ENCODE measurements at places on chromosomes 6 and 20.
A peak's percentile ranks its signal among the peaks of the same experiment; 100 is the strongest.

- peak; percentile 39 for DNase-seq
Observed at GRCh38 chr6:13194852-13195251, 133.5 kb downstream of the TBC1D7 start.

- no peak for DNase-seq
Observed at GRCh38 chr6:8375916-8376315, 59.4 kb downstream of the SLC35B3 start.

DNA sequence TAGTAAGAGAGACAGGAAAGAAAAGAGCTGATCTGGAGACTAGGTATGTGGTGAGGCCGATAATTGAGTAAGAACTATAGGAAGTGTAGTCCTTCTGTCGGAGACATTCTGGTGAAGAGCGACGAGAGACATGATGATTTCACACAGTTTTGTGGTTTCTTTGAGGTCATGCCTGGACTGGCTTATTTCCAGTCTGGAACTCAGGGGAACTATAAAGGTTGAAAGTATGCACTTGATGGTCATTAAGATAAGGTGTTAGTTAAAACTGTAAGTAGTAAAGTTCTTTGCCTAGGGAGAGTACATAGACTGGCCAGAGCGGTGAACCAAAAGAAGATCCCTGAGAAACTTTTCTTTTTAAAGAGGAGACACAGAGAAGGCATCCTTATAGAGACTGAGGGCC lies 68.8 kb downstream of the RFX6 start:
- DNase-seq, result no peak

GRCh38 chr6:136761227-136761922 lies 30.9 kb downstream of the MAP3K5 start:
- no peak for DNase-seq

DNA sequence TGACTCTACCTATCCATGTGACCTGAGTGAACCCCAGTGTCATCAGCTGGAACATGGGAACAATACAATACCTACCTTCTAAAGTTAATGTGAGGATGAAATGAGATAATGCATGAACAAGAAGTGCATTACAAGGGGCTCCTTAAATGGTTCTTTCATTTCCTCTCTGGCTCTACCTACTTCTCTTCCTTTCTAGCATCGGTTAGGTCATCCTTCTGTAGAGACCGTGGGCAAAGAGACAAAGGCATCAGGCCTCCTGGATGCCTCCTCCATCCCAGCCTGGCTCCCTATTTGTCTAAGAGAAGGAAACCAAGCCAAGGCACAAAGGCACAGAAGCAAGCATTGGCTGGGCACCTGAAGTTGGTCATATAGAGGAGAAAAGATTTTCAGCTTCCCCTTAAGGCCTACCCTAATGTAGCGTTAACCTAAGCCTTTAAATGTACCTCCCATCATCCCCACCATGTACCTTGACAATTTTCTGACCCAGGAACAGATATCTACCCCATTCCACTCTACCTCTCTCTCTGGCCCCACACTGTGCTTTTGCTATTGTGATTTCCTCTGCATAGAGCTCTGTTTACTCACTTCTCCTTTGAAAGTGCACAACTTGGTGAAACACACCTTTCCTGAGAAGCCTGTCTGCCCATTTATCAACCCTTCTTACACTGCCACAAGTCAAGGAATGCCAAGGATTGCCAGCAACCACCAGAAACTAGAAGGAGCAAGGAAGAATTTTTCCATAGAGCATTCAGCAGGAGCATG lies 86.6 kb downstream of the GCLC start:
- DNase-seq, result no peak

- DNase-seq, result no peak
Observed at GRCh38 chr6:144351379-144352127, 66.4 kb downstream of the UTRN start.

- no peak for DNase-seq
Observed at GRCh38 chr6:148580442-148580841, 166.4 kb upstream of the UST start.

GRCh38 chr6:105573556-105573955 lies 170.7 kb upstream of the PREP start:
- no peak for DNase-seq

DNA sequence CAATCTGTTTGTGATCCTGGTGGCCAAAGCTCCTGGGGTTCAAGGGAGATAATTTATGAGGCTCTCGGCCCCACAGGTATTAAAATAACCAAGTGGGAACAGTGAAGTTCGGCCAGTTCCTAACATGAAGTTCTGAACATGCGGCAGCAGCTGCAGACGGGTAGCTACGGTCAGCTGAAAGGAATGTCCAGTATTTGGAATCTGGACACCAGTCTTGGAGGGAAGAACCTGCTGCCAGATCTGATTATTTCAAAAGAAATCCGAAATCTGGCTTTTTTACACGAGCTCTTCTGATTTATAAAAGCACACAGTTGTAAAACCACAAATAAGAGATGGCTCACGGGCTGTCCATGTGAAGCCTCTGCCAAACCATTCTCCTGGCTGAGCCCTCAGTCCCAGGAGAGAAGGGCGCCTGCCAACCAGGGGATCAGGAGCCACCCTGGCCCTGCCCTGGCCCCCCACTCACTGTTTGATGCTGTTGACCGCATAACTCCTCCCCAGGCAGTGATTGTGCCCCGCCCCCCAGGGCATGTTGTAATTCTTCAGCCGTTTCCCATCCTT lies 28.2 kb upstream of the KCNB1 start:
- DNase-seq, result peak; percentile 81

DNA sequence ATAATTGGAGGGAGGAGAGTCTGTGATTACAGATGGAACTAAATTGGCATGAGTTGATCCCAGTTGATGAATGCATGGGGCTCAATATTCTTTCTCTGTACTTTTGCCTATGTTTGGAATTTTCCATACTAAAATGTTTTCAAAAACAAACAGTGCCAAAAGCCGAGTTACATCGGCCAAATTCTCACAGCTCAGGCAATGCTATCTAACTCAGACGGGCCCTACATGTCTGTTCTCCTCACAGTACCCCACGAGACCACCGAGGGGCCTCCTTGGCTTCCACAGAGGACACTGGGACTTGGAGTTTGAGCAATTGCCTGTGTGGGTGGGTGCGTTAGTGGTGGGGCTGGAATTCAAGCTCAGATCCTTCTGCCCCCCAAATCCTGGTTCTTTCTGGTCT lies 413.2 kb downstream of the CDH26 start:
- DNase-seq, result no peak

GRCh38 chr6:16803294-16804200 lies 42.3 kb upstream of the ATXN1 start:
- no peak for DNase-seq

DNA sequence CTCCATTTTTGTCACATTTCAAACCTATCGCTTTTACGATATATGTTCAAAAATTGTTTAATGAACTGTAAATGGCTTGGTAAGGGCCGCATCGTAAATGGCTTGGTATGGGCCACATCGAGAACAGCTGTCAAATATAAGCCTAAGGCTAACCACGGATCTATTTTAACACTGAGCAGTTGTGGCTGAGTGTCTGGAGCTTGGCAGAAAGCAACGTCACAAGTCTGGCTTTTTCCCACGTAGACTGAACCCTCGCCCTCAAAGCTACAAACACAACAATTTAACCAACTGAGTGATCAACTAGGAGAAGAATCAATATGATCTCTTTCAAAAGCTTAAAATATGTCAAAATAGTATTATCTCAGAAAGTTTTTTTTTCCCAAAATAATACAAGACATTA lies 71.4 kb upstream of the PRSS16 start:
- DNase-seq, result no peak

- DNase-seq, result no peak
Observed at GRCh38 chr20:17976305-17976704, 7.5 kb downstream of the MGME1 start.

- no peak for DNase-seq
Observed at GRCh38 chr6:87975561-87975960, 72.1 kb upstream of the SPACA1 start.

DNA sequence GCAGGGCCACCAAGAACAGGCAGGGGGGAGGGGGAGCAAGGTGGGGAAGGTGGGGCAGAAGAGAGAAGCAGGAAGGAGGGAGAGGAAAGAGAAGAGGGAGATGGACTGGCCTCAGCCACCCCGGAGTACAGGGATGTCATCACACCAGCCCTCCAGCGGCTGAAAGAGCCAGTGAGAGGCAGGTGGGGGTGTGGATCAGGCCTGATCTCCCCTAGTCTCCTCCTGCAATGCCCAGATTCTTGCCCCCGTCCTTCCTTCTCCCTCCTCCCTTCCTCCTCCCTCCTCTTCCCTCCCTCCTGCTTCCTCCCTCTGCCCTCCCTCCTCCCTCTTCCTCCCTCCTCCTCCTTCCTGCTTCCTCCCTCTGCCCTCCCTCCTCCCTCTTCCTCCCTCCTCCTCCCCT lies 61.5 kb downstream of the YTHDF1 start:
- DNase-seq, result no peak

DNA sequence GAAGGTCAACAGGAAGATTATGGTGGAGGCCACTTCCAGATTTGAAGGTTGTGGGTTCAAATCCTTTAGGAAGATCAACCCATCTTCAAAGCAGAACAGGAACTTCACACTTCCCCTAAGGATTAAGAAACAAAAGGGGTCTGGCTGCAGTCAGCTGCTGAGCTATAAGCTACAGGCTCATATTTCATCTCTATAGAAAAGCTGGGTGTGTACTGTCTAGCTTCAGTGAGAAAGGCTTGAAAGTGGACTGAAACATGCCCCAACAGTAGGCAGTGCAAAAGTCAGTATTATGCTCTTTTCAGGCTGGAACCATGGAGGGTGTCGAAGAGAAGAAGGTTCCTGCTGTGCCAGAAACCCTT lies 60.1 kb upstream of the SPDEF start:
- DNase-seq, result no peak

GRCh38 chr6:136012198-136012887 lies 160.8 kb downstream of the PDE7B start:
- no peak for DNase-seq

GRCh38 chr20:44027343-44028002 lies 112.8 kb downstream of the TOX2 start:
- DNase-seq, result no peak

- no peak for DNase-seq
Observed at GRCh38 chr20:6575912-6576401, 191.5 kb upstream of the BMP2 start.

DNA sequence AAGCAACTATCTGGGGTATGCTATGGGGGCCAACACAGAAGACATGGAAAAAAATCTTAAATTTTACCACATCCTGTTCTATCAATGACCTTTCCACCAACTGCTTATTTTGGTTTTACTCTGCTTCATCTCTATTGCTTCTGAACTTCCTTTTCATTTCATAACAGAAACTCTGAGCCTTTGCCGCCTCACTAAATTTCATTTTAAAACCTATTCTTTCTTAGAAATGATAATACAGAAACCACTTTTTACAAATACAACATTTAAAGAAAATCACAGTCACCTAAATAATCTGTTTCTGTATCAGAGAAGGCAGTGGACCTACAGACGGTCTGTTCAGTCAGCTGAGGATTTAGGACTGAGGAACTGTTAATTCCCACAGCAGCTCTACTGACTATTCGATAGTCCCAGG lies 117.5 kb downstream of the KCNQ5 start:
- DNase-seq, result no peak

DNA sequence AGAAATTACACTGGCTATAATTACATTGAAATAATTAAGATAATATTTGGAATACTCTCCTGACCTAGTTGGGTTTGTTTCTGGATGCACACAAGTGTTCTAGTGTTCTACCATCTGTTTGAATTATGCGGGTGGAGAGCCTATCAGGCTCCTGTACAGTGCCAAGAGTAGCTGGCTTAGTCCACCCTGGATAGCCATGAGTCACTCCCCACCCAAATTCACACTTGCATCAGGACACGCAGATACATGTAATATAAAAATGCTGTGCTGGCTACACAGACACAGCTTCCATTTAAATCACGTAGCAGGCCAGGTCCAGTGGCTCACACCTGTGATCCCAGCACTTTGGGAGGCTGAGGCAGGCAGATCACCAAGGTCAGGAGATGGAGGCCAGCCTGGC lies 686.2 kb upstream of the SLC35B3 start:
- DNase-seq, result peak; percentile 56

- no peak for DNase-seq
Observed at GRCh38 chr6:136975089-136975715, 53.1 kb downstream of the SLC35D3 start.

- DNase-seq, result no peak
Observed at GRCh38 chr6:148747471-148748165, 788 bp downstream of the UST start.

- DNase-seq, result peak; percentile 64
Observed at GRCh38 chr6:34630040-34630439, 66.5 kb downstream of the ILRUN start.

DNA sequence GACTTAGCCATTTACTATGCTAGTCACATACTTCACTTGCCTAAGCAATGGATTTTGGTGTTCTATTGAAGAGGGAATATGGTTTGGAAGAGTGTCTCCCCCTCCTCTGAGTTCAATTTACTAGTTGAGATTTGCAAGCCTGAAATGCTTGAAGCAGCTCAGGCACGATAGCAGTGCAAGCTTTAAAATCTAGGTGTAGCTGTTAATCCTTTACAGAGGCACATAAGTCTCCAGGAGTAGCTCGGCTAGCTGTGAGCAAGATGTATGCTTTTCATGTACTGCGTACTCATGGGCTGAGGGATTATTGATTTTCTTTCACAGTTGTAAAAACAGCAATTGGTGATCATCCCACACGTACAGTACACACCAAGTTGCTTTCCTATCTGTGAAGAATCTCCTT lies 726 bp downstream of the FLRT3 start:
- no peak for DNase-seq

- no peak for DNase-seq
Observed at GRCh38 chr6:154343473-154344308, 12.9 kb downstream of the IPCEF1 start.

GRCh38 chr6:159100395-159101182 lies 55.8 kb upstream of the TAGAP start:
- no peak for DNase-seq

- peak; percentile 66 for DNase-seq
Observed at GRCh38 chr6:134822920-134823709, 126.8 kb downstream of the ALDH8A1 start.

DNA sequence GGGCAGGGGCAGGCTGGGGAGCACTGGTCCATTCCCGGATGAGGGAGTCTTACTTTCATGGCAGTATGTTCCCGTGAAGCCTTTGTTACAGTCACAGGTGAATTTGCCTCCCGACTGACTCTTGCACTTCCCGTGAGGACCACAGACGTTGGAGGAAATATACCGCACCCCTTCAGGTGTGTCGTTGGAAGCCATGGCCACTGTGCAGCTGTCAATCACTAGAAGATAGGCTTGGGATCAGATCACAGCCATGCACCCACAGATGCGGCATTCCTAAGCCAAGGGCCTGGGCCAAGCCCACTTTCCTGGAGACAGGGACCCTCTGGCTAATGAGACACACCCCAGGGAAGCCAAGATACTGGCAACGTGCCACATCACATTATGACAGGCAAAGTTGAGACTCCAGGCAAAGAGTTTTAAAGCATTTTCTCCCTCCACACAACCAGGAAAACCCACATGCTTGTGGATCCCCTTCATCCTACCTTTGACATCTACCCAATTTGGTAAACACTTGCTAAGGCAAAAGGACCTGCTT lies 26.8 kb downstream of the JAG1 start:
- no peak for DNase-seq

Measured in AG09319 (cell line).